ENCODE measurements at places on chromosomes 5 and 9. TPM values are rescaled to one million over a fixed set of nuclear protein-coding genes. Genes with fewer than 3 reads are reported as not detected.

- no peaks in the 10 kb centered on the region for H3K36me3 ChIP-seq
- DNase-seq, result no peak
- no peak overlapping the region for H3K27ac ChIP-seq
- no peaks in the 10 kb centered on the region for H3K27me3 ChIP-seq
These were observed 27.1 kb downstream of the CAMK2A start for GRCh38 chr5:150262502-150262901.

LSM11 gene
- total RNA-seq, result 6.1 TPM

DNA sequence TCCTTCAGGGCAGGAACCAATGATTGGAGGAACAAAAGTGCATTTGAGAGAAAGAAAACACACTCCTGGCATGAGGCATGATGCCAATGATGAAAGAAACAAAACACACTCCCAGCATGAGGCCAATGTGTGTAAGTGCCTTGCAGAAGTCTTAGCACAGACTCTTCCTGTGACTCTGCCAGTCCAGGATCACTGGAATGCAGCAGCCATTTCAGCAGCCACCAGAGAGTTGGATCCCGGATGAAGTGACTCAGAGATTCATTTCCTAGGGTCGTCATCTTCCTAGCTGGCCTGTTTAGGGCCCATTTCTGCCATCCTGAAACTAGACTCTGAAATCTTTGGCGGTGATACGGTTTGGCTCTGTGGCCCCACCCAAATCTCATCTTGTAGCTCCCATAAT, 212.5 kb downstream of the CFAP90 start:
- no peak for DNase-seq
- no peaks in the 10 kb centered on the region for H3K36me3 ChIP-seq
- H3K27me3 ChIP-seq, result no peaks in the 10 kb centered on the region
- no peak overlapping the region for H3K4me3 ChIP-seq

DNA sequence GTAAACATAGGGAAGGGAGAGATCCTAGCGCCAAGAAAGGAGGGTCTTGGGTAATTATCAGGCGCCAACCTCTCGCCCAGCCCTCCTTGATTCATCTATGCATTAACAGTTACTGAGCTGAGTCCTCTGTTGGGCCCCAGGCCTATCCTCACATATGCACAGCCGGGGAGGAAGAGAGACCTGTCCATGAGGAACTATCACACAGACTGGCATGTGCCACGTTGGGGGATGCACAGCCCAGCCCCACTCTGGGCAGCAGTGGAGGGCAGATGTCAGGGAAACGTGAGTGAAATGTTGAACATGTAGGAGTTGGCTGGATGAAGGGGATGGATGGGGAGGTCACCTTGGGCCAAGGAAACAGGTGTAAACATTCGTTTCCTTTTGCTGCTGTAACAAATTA, 18.8 kb upstream of the ENHO start:
- H3K27me3 ChIP-seq, result peaks cover 11% of the 10 kb centered on the region
- no peak overlapping the region for H3K27ac ChIP-seq
- H3K36me3 ChIP-seq, result no peaks in the 10 kb centered on the region
- no peaks in the 10 kb centered on the region for H3K4me1 ChIP-seq
- DNase-seq, result no peak

BRD9 gene
- 58.5 TPM for total RNA-seq

DNA sequence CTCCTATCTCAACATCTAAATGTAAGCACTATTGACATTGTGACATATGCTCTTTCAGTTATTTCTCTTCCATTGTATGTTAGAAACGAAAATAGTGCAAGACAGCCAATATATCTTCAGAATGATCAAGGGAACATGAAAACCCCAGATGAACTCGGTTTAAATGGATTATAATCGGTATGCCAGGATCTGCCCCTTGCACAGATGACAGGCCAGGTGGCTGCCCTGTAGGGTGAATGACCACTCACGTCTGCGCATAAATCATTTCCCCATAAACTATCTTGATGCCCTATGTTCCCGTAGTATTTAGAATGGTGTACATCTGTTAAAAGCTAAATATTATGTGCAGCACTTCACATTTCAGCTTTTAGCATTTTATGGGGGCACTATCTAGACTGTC, 69.7 kb upstream of the RANBP3L start:
- no peaks in the 10 kb centered on the region for H3K4me1 ChIP-seq
- no peak overlapping the region for H3K27ac ChIP-seq
- no peaks in the 10 kb centered on the region for H3K27me3 ChIP-seq
- no peak overlapping the region for H3K4me3 ChIP-seq
- H3K36me3 ChIP-seq, result no peaks in the 10 kb centered on the region
- no peak for DNase-seq

ENTREP1 gene
- total RNA-seq, result 5.0 TPM

GRCh38 chr5:77300451-77300850, 90.0 kb downstream of the PDE8B start:
- H3K4me1 ChIP-seq, result no peaks in the 10 kb centered on the region
- H3K36me3 ChIP-seq, result no peaks in the 10 kb centered on the region
- no peak overlapping the region for H3K4me3 ChIP-seq
- DNase-seq, result no peak
- H3K27ac ChIP-seq, result no peak overlapping the region

GPX8 gene
- total RNA-seq, result 147 TPM

PCA3 gene
- 0.32 TPM for total RNA-seq

DNA sequence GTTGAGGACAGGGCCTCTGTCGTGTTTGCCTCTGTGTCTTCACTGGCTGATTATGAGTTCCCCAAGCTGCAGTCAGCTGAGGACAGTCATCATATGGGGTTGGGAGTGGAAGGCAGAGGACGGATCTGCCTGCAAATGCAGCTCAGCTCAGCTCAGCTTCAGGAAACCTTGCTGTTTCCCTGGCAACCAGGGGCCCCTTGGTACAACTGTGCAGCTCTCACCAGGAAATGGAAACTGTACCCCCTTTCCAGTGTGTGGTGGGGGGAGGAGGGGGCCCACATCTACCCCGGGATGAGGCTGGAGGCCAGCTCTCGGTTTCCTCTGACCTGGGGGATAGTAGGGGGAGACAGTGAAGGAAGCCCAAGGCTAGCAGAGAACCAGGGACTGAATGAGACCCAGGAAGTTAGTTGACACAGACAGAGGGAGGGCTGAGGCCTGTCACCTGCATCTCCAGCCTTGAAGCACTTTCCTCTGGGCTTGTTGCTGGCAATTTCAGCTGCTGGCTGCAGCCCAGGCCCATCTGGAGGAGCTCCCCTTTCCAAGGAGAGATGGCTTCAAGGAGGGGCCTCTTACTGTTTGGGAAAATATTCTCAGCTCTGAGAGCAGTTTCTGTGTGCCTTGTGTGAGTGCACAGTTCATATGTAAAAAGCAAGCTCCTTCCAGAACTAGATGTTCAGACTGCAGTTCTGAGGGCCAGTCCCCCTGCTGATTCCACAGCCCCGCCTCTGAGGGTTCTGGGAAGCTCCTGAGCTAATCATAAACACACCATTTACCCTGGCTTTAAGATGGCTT, 6.9 kb downstream of the ANXA6 start:
- H3K4me1 ChIP-seq, result peaks cover 27% of the 10 kb centered on the region
- no peak overlapping the region for H3K4me3 ChIP-seq
- H3K36me3 ChIP-seq, result peaks cover 11% of the 10 kb centered on the region
- H3K27me3 ChIP-seq, result no peaks in the 10 kb centered on the region

DNA sequence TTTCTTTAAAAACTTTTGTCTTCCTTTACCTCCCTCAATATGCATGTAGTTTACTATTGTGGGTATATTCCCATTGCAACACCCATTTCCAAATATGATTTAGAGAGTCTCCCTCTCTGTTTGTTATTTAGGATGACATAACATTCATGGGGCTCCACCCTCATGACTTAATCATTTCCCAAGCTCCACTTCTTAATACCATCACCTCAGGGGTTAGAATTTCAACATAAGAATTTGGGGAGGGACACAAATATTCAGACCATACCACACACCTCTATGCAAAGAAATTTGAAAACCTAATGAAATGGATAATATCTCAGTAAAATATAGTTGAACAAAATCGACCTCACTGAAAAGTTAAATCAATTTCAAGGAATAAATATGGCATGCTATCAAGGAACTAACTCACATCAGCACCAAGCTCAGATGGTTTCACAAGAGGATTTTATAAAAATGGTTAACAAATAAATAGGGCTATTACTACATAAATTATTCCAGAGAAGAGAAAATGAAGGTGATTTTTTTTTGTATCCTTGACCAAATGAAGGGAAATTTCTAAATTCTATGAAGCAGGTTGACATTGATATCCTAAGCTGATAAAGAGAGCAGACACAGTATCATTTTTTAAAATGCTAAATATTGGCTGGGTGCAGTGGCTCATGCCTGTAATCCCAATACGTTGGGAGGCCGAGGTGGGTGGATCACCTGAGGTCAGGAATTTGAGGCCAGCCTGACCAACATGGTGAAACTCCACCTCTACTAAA, 20.2 kb upstream of the UBTD2 start:
- DNase-seq, result no peak
- H3K27ac ChIP-seq, result no peak overlapping the region
- peaks cover 2% of the 10 kb centered on the region for H3K27me3 ChIP-seq
- no peaks in the 10 kb centered on the region for H3K4me1 ChIP-seq
- H3K36me3 ChIP-seq, result no peaks in the 10 kb centered on the region

DNA sequence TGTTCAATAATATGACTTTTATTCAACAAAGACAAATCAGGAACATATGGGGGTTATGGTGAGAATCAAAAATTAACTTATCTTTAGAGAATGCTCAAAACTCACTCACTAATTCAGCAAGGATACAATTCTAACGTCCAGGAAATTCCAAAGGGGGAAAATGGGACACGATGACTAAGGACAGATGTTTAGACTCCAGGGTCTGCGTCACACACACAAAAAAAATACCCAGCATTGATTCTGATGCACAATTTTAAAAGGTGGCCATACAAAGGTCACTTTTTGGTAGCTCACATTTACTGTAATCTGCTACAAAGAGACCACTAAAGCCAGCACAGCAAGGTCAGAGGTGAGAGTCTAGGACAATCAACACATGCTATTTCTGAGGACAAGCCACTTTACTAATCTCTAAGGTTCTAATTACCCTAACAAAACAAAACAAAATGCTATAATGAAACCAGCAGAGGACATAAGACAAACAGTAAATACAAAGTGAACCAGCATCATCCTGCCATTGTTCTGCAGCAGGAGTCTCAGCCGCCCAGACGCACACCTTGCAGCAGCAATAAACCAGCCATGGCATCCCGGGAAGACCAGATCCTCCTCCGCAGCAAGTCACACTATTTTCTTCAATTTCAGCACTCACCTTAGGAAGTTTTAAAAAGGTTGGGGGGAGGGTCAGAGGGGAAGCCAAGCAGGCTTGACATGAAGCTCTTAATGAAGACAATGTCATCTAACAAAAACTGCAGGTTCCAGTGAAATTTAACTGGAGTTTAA, 57.8 kb downstream of the TTC39B start:
- no peaks in the 10 kb centered on the region for H3K27me3 ChIP-seq
- H3K4me3 ChIP-seq, result no peak overlapping the region
- H3K36me3 ChIP-seq, result no peaks in the 10 kb centered on the region
- DNase-seq, result peak; percentile 69
- H3K27ac ChIP-seq, result peak overlapping the region; percentile 68
- H3K4me1 ChIP-seq, result peaks cover 42% of the 10 kb centered on the region

DNA sequence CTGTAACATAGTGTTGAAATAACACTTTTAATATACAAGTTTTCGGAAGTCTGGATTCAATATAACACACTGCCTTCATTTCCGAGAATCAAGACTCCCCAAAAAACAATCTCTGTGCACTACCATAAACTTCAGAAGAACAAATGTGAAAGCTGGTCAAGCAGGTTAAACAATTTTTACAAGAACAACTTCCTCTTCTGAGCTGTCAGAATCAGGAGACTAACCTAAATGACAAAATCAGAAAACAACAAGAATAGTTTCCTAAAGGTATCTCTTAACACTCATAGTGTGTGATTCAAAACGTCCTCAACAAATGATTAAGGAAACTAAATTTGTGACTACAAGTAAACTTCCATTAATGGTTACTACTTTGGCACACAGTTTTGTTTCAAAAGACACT, 11.6 kb downstream of the C9orf72 start:
- H3K36me3 ChIP-seq, result no peaks in the 10 kb centered on the region
- DNase-seq, result no peak
- no peaks in the 10 kb centered on the region for H3K27me3 ChIP-seq

DNA sequence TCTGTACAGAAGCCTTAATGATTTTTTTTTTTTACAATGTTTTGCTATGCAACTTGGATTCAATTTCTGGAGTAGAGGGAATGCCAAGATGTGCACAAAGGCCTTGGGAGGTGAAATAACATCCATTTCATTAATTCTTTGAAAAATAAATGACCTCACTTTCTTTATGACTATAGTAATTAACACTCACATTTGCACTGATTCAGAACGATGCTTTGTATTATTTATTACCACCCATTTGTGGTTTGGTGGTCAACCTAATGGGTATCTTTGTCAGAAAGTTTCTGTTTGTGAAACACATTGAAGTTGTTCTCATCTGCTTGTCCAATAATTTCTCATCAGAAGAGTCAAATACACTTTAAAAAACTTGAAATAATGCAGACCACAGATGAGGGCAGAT, 169.3 kb downstream of the NTRK2 start:
- H3K27ac ChIP-seq, result no peak overlapping the region
- H3K4me1 ChIP-seq, result no peaks in the 10 kb centered on the region
- H3K27me3 ChIP-seq, result peaks cover 2% of the 10 kb centered on the region
- no peak overlapping the region for H3K4me3 ChIP-seq

- H3K4me3 ChIP-seq, result no peak overlapping the region
- H3K27me3 ChIP-seq, result no peaks in the 10 kb centered on the region
- H3K4me1 ChIP-seq, result no peaks in the 10 kb centered on the region
- H3K36me3 ChIP-seq, result no peaks in the 10 kb centered on the region
- no peak for DNase-seq
- H3K27ac ChIP-seq, result no peak overlapping the region
These were observed 253.7 kb downstream of the SPOCK1 start for GRCh38 chr5:137245438-137245837.

DNA sequence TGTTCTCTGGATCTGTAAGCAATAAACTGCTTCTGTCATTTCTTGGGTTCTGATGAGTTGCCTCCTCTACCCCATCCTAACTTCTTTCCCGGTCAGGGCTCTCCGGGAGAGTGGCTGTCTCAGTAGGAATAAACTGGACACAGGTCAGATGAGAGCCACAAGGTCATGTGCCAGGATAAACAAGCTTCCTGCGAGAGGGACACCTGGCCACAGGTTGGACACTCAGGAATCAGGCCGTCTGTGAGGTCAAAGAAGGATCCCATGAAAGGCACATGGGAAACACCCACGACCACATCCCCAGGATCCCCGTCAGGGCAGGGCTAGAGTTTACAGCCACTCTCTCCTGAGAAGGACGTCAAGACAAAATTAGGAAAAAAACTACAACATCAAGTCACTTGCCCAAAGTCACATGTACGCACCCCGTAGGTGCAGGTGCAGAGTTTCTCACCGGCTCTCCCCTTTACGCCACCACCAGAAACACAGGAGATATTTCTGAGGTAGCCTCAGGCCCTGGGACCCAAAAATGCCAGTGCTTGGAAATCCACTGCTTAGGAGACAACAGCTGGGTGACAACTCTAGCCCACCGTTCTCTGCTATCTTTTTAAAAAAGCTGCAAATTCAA, 28.7 kb downstream of the CCT5 start:
- H3K4me3 ChIP-seq, result no peak overlapping the region
- H3K27me3 ChIP-seq, result no peaks in the 10 kb centered on the region
- DNase-seq, result no peak
- no peaks in the 10 kb centered on the region for H3K4me1 ChIP-seq
